NCI-H1048 (cell line): ENCODE measurements at places on chromosomes 4 and X.

DNA sequence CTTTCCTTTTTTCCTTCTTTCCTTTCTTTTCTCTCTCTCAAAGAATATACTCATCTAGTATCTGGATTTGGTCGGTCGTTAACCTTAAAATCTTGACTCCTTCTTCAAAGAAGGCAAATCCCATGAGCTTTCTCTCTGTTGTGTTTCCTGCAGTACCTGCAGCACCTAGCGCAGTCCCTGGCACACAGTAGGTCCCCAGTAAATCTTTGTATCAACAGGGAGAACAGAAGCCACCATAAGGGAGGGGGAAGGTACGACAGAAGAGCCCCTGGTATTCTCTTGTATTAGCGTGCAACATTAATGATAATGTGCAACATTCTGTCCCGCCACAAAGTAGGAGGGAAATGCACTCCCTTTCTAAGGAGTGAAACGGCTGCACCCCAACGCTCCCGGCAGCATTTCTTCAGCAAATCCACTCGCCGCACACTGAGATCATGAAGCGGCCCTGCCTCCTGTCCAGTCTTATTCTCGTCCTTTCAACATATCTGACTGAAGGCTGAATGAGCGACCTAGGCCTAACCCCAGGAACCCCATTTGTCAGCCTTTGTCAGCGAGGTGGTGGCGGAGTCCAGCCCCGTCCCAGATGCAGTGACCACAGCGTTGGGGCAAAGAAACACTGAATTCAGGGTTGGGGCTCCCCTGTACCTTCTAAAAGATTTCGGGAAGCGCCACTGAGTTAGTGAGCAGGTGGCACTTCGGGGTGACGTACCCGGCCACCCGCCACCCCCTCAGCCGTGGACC lies 133.7 kb downstream of the AMELX start:
- no peak for DNase-seq

- no peak for DNase-seq
Measured at GRCh38 chr4:55172694-55173287, 47.4 kb upstream of the KDR start.

DNA sequence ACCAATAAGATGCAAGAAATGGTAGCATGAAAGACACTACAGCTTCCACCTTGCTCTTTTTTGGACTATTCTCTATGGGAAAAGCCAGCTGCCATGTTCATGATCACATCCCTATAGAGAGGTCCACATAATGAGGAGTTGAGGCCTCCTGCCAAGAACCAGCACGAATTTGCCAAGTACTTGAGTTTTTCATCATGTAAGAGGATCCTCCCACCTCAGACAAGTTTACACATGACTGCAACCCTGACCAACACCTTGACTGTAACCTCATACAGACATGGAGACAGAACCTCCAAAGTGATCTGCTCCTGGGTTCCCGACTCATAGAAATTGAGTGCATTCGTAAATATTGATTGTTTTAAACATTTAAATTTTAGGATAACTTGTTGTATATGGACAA lies 135.2 kb upstream of the TSPAN5 start:
- no peak for DNase-seq

DNA sequence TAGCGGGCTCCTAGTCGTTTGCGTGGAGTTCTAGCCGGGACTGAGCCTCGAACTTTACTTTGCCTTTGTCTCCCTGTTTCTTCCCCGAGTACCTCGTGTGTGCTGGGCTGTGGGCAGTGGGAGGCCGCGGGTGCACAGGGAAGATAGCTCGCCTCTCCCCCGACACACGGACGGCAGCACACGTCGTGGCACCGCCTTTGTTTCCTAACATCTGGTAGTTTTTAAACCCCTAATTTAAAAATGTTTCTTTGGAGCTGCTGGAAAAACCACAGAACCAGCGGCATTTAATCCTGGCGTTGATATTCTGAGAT lies 866 bp downstream of the RBM46 start:
- no peak for DNase-seq

DNA sequence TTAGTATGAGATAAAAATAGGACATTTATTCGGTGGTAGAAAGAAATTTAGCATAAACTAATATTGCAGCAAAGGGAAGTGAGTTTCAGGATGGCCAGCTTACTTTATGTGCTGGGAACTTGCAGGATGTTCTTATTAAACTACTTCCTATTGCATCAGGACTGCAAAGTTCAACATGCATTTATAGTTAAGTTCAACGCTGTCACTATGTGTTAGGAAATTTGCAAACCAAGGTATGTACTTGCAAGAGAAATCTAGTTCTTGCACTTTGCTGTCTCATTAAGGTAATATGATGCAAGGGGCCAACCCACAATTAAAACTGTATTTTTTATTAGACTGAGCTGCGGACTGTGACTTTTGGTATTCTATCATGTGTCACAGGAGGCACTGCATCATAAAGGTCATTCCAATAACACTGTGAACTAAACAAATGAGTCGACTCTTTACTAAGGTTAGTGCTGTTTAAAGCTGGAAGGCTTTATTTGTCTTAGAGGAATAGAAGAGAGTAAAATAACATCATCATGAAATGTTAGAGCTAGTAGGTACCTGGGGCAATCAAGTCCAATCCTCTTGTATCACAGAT lies 1525.7 kb upstream of the TENM3 start:
- DNase-seq = no peak

- no peak for DNase-seq
Measured at GRCh38 chrX:6748595-6748994, 213.7 kb upstream of the VCX3A start.

- no peak for DNase-seq
Measured at GRCh38 chr4:151553874-151554273, 144.9 kb downstream of the FHIP1A start.

DNA sequence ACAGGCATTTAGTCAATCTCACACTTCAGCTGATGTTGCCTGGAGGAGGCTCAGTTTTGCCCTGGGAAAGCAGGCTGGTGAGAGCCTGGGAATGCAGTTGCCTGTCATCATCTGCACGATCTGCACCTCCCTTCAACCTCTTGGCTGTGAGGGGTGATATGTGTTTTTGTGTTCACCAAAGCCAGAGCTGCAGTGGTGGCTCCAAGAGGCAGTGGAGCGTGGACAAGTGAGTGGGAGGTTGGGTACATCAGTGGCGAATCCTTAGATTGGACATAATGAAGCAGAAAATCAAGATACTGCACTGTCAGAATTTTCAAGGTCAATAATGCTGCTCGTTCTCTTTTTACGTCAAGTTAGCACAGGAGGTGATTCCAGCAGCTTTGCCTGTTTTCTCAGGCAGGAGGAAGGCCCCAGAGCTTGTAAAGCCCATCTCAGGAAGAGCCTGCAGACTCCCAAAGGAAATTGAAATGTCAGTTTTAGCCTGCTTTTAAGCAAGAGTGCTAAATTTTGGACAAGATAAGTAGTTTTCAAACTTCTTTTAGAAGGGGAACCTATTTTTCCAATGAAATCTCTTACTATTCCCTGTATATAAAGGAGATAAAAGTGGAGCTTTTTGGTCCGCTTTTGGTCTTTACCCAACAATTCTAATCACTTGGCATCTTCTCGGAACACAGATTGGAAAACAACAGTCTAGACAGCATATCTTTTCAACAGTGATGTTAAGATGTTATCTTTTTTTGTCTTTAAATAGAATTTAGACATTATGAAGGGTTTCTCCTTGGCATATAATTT lies 92.8 kb downstream of the FRAS1 start:
- DNase-seq = no peak

GRCh38 chr4:160202802-160203201 lies 1099.9 kb downstream of the RAPGEF2 start:
- no peak for DNase-seq

- no peak for DNase-seq
Measured at GRCh38 chrX:118589227-118589626, 93.6 kb downstream of the DOCK11 start.

GRCh38 chr4:87058356-87059073 lies 123.7 kb downstream of the AFF1 start:
- no peak for DNase-seq

DNA sequence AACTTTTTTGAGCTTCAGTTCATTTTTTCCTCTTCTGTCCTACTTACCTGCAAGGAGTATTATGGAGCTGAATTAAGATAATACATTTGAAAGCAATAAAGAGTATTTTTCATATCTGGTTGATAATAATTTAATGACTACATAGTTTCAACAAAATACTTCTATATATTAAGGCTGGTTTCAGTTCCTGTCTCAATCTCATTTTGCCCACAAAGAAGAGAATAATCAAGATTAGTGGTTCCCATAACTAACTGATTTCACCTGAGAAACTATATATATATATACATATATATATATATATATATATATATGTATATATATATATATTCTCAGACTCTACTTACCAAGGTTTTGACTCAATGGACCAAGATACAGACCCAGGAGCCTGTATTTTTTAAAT lies 87.7 kb upstream of the ATOH1 start:
- DNase-seq = no peak

- DNase-seq = no peak
Measured at GRCh38 chr4:127624173-127624572, 8.6 kb upstream of the INTU start.

DNA sequence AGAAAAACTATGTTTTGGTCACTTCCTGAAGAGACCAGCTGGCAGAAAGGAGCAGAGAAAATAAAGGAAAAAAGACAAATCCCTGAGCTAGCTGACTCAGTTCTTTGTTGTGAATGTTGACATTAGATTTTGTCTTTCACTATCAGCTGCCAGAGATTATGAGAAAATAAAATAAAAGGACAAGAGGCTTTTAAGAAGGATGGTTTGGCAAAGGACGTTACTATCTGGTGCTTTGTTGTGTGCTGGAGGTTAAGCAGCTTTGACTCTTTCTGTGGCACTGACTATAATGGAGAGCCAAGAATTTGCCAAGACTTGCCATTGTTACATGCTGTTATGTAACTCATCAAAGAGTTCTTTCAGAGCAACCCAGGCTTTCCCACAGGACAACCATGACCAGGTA lies 12.1 kb downstream of the ASB5 start:
- no peak for DNase-seq

DNA sequence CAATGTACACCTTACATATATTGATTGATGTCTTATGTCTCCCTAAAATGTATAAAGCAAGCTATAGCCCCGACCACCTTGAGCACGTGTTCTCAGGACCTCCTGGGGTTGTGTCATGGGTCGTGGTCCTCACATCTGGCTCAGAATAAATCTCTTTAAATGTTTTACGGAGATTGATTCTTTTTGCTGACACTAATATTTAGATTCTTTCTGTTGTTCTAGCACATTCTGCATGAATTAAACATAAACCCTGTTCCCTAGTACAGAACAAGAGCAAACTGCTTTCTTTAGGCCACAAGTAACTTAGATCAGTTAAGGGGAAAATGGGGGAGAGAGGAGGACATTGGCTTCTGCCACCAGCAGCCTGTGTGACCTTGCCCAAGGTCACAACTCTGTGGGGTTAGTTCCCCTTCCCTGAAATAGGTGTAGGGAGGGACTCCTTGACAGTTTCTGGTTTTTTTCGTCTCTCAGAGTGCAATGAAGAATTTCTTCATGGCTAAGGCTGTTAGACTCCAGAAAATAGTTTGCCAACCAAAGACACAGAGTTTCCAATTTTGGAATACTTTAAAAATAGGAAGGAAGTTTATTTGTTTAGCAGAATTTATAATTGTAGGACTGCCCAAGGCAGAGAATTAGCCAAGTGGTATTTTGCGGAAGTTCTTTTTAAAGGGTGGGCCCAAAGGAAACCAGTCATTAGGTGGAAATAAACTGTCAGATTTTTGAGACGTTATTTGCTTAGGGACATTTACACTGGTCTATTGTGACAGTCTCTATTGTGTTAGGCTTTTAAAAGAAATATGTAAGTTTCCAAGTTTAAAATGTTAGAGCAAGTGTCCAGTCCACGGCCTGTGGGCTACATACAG lies 29.4 kb downstream of the PTTG2 start:
- no peak for DNase-seq

GRCh38 chr4:65651751-65652150 lies 18.5 kb downstream of the EPHA5 start:
- DNase-seq = no peak

GRCh38 chrX:136199365-136199764 lies 51.8 kb downstream of the MAP7D3 start:
- DNase-seq = no peak

- no peak for DNase-seq
Measured at GRCh38 chrX:9465380-9466123, 694 bp downstream of the TBL1X start.

- no peak for DNase-seq
Measured at GRCh38 chr4:35347276-35347675, 897.0 kb downstream of the ARAP2 start.

GRCh38 chr4:88827442-88827841 lies 129.8 kb upstream of the NAP1L5 start:
- no peak for DNase-seq

DNA sequence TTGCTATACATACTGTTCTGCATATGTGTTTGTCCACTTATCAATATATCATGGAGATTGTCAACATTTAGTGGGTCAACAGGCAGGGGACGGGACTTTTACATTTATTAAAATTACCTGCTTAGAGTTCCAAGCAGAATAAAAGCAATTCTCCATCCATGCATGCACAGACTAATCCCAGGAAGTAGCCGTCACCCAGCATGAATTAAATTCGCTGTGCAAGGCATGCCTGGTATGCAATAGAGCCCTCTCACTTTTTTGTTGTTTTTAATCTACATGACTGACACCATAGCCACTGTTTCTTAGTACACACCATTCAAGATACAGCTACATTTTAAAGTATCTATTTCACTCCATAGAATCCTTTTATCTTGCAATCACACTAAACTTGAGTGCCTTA lies 108.9 kb downstream of the USP46 start:
- no peak for DNase-seq

- DNase-seq = no peak
Measured at GRCh38 chrX:12446342-12447075, 308.2 kb downstream of the FRMPD4 start.

- DNase-seq = no peak
Measured at GRCh38 chr4:101282076-101282844, 65.1 kb downstream of the PPP3CA start.

DNA sequence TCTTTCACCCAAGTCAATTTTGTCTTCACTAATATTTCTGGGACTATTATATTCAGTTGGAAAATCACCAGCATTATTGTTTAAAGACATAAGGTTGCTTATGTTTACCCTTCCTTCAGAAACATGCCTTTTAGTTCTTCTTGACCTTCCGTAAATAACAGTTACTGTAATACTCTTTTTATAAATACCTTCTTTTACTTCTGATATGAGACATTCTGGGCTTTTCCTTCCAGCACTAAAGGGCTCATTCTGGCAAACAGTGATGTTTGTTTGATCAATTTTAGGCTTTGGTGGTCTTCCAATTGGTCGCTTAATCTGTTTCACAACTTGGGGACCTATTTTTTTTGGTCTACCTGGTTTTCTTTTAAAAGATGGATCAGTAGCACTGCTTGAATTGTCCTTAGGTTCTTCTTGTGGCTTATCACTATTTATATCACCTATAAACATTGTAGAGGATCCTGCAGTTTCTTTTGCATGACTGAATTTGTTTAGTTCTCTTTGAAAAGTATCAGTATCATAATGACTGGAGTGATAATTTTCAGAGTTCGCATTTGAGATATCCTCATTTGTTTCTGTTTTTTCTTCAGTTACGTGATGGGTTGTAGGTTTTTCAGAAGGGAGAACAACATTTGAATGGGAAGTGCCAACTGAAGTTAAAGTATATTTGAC lies 64.8 kb downstream of the NCAPG start:
- DNase-seq = no peak

GRCh38 chrX:120213438-120214265 lies 37.0 kb upstream of the ZBTB33 start:
- DNase-seq = no peak
